ENCODE measurements at places on chromosomes 1 and 21.

DNA sequence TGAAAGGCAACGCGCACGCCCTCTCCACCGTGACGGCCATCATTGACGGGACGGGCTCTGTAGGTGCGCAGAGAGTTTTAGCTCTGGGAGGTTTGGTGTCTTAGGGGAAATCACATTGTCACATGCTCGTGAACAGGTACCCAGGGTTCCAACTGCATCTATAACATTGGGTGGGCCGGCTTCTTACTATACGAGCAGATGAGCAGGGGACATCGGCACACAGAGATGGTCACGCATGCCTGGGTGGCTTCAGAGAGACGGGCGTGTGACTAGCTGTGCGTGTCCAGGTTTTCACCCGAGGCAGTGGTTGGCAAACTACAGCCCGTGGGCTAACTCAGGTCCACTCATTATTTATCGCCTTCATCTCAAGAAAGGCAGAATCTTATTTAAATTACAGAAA lies 54.7 kb downstream of the SLC37A1 start:
- DNase-seq = no peak

DNA sequence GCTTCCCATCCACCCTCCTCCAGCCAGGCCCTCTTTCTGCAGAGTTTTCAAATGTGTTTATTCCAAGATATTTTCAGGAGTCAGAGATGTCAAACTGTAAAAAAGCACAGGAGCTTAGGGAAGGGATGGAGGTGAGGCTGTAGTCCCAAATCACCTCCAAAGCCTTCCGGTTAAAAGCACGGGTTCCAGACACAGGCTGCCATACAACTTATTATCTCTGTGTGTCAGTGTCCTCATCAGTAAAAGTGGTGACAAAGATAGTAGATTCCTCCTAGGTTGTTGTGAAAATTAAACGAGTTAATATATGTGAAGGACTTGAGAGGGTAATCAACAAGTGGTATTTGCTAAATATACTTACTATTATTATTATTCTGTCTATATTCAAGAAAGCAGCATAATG lies 15.1 kb downstream of the S100A7A start:
- no peak for DNase-seq

- no peak for DNase-seq
These were observed 124.1 kb downstream of the OMA1 start for GRCh38 chr1:58422436-58422835.

DNA sequence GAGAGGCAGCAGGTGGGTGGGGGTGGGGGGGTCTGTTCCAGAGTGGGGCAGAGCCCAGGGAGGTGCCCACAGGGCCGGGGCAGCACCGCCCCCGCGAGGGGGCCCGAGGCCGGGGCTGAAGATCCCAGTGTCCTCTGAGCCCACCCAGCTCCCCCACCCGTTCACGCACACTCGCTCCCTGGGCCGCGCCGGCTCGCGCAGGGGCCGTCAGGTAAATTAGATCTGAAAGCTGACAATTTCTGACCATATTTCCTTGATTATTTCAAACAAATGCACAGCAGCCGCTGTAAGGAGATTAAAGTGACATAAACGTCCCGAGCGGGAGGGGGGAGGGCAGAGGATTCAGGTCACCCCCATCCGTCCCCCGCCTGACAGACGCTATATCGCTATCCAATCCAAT lies 118.0 kb downstream of the CASZ1 start:
- DNase-seq = no peak

DNA sequence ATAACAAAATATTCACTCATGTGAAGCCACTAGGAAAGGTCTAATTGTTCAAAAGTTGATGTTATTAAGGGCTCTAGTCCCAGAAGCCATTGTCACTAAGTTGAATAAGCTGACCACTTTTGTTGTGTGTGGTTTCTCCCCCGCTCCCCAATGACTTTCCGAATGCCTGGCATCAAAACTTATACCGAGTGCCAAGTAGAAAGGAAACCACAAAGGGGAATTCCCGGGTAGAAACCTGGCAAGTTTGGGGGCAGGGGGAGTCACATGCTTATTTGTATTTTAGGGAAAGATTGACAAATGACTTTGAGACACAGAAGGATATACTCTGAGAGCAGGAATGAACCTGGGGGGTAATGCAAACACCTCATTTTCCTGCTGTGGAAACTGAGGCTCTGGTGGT lies 154.1 kb downstream of the TGFBR3 start:
- DNase-seq = no peak

DNA sequence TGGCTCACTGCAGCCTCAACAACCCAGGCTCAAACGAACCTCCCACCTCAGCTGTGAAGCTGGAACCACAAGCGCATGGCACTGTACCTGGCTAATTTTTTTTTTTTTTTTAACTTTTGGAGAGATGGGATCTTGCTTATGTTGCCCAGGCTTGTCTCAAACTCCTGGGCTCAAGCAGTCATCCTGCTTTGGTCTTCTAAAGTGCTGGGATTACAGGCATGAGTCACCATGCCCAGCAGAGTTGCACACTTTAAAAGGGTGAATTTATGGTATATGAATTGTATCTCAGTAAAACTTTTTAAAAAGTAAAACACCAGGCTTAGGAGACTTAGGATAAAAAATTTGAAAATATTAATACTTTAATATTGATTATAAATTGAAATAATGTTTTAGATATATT lies 99.1 kb downstream of the CLEC20A start:
- no peak for DNase-seq

- no peak for DNase-seq
These were observed 141.9 kb downstream of the TSEN15 start for GRCh38 chr1:184193451-184193850.

DNA sequence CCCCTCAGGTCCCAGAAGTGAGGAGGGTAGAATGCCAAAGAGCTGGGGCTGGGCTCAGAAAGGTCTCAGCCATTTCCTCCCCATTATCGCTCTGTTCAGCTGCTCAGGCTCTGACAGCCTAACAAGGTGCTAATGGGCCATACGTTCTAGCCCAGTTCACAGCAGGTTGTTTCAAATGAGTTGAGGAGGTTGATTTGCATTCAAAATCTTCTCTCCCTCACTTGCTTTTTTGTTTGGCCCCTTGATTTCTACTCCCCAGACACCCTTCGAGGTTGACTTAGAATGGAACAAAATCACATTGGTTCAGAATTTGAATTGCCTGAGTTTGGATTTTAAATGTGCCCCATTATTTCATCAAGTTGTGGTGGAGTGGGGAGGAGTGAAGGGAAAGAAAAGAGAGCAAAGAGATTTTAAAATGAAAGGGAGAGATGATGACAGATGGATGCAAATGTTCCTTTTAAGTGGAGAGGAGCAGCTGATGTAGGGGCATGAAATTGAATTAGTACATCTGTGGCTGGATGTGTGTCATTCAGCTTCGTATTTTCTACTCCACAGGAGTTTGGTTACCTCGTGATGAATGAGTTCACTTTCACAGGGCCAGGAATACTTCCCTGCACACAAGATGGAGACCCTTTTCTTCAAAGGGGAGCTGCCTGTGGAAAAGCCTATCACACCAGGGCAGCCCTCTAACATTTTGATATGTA lies 425.8 kb upstream of the CAMK1G start:
- no peak for DNase-seq

DNA sequence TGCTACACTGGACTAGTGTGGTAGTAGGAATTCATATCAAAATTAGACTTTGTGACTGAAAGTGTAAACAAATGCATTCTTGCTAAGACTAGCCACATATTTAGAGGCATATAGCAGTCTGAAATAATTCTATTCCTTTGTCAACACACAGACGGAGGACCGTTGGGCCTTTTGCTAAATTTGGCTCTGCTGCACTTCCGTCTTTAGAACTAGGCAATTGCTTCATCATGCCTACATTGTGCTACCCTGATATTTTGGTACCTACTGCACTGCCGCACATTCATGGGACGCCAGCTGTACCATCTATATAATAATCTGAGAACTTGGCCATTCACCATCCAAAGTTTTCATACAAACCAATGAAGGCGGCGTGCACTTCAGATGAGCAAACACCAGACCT lies 346.8 kb downstream of the KIF26B start:
- no peak for DNase-seq

DNA sequence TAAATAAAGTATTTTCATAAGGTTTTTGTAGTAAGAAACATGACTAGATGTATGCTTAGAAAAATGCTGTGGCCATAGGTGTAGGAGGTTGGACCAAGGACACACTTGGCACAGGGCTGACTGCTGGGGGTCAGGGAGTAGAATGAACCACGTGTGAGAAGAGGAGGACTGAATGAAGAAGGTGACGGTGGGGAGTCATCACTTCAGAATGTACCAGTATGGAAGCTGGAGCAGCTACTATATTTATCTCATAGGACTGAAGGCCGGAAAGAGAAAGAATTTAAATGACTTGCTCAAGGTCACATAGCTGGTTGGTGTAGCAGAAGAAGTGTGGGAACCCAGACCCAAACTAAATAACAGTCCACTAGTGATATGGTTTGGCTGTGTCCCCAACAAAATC lies 79.8 kb upstream of the HAO2 start:
- DNase-seq = no peak

GRCh38 chr1:212247988-212248387 lies 37.2 kb upstream of the PPP2R5A start:
- DNase-seq = no peak

- no peak for DNase-seq
These were observed 5.0 kb upstream of the DMAP1 start for GRCh38 chr1:44208226-44208625.

- DNase-seq = no peak
These were observed 153.1 kb upstream of the RAB4A start for GRCh38 chr1:229117664-229118300.

DNA sequence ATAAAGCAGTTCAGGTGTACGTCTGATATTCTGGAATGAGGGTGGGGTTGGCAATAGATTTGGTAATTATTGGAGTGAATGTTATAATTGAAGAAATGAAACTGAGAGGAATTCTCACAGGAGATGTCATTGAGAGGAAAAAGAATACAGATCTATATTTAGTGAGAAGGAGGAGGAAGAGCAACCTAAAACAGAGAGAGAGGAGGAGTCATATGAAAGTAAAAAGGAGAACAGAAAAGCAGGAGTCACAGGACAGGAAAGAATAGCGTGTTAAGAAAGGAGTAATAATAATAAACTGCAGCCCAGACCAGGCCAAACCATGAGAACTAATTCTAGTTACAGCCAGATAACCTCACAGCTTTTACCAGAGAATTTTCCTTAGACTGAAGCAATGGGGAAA lies 62.7 kb upstream of the MROH9 start:
- no peak for DNase-seq

- no peak for DNase-seq
These were observed 45.5 kb downstream of the GRIK3 start for GRCh38 chr1:36988741-36989193.

GRCh38 chr1:118589238-118589846 lies 398.8 kb downstream of the TBX15 start:
- DNase-seq = no peak

- DNase-seq = no peak
These were observed 12.3 kb upstream of the LYPLAL1 start for GRCh38 chr1:219161371-219161770.

- DNase-seq = no peak
These were observed 2.4 kb downstream of the AUNIP start for GRCh38 chr1:25856856-25857255.

DNA sequence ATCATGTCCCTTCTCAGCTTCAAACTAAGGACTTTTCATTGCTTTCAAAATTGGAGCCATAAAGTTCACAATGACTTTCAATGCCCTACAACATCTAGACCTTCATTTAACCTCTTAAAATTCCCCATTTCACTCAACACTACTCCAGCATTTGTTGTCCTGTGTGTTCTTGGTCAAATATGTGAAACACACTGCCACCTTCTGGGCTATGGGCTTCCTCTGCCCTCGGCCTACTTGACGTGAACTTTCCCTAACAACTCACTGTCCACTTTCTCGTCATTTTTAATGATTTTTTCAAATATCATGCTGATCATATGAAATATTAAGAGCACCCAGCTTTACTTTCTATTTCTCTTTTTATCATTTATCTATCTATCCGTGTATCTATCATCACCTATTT lies 2018.4 kb downstream of the NCAM2 start:
- no peak for DNase-seq

DNA sequence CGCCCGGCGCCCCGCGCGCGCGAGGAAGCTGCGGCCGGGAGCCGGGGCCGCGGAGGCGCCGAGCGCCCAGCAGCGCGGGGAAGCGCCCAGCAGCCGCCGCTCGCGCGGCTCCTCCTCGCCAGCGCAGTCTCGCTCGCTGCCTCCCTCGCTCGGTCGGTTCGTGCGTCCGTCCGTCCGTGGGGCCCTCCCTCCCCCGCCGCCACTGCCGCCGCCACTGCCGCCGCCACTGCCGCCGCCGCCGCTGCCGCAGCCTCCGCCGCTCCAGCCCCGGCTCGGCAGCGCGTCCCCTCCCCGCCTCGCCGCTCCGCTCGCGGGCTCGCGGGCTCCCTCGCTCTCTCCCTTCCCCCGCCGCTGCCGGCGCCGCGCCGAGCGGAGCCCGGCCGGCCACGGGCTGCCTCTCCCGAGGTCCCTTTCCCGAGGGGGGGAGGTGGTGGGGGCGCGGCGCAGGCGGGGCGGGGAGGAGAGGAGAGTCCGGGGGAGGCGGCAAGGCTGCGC lies at the start of gene KCND3:
TSS of gene KCND3 (minus strand) at position 138 of the 495 bp plus-strand sequence.
- DNase-seq = peak; percentile 18

GRCh38 chr1:214418391-214418790 lies 133.0 kb downstream of the PTPN14 start:
- DNase-seq = no peak

- DNase-seq = no peak
These were observed 73.4 kb downstream of the CD2 start for GRCh38 chr1:116827607-116828105.

DNA sequence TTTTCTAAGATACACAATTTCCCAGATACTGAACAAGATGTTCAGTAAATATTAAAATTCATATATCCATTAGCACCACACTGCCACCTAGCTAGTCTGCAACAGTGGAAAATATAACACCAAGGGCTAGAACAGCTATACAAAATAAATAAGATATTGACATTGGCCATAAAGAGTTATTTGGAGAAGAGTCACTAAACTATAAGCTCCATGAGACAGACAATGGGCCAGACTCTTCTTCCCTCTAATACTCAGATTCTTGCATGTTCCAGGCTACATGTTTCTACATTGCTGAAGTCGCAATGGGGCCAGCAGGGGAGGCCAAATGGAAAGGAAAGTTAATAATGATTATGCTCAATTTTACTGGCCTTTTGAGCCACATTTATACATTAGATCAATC lies 21.5 kb downstream of the SPATA6 start:
- no peak for DNase-seq

- no peak for DNase-seq
These were observed 299.6 kb upstream of the RUNX1 start for GRCh38 chr21:35348686-35349085.

DNA sequence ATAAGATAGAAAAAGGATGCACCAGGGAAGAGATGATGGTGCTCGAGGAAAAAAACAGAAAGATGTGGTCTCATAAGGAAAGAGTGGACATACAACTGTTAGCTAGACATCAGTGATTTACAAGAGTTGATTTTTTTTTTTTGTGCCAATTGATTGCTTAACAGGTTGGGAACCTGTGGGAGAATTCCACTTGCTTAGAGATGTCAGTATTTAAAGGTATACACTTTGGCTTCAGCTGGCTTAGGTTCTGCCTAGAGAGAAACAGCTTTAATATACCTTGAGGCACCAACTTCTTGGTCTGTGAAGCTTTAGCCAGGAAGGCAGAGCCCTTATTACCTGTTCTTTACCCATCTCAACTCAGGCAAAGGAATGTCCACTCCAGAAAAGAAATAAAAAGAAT lies 303.8 kb downstream of the PAPPA2 start:
- no peak for DNase-seq
